NCI-H2107 (cell line): ENCODE measurements at places on chromosomes 3 and 15.

DNA sequence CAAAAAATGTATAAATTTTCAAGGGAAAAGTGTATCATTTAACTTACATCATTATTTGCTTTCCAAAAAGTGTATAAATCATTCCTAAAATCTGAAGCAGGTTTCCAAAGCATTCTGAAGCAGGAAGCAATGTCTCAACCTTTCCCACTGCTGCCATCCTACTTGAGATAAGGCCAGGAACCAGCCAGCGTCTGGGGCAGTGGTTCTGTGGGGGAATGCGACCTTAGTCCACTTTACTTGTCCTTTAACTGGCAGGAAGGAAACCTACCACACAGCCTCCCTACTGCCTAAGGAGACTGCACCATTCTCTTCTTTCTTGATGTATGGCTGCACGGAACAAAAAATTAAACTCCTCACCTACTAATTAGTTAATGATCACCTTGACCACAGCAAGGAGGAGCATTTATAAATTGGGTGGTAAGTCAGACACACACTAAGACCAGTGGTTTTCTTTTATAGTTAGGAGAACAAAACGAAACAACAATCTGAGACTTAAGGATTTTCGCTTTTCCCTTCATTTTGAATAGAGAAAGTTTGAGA, 3.7 kb downstream of the SORD start:
- no peak for DNase-seq

GRCh38 chr3:44047796-44048195, 193.9 kb upstream of the TOPAZ1 start:
- no peak for DNase-seq

GRCh38 chr3:151460774-151461450, at the start of gene IGSF10:
IGSF10 (minus strand) TSS chr3:151461061; CDS start chr3:151458709, 2,352 bp downstream.
- DNase-seq: no peak

GRCh38 chr15:91919014-91919534, 65.6 kb downstream of the SLCO3A1 start:
- DNase-seq: no peak

DNA sequence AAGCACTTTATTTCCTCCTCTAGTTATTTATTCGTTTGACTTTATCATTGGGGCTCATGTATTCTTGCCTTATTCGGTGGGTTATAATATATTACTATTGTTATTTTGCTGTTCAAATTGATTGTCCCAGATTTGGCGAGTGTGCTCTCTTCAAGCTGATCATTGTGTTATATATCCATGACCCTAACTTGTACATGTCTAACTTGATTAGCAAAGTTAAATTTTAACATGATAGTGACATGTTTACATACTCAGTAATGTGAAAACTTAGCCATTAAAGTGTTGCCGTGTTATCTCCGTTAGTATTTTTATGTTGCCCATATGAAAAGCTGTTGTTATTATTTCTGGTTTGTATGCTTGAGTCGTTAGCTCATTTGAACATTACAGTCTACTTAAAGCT, 327.9 kb downstream of the PTPRG start:
- DNase-seq: no peak

DNA sequence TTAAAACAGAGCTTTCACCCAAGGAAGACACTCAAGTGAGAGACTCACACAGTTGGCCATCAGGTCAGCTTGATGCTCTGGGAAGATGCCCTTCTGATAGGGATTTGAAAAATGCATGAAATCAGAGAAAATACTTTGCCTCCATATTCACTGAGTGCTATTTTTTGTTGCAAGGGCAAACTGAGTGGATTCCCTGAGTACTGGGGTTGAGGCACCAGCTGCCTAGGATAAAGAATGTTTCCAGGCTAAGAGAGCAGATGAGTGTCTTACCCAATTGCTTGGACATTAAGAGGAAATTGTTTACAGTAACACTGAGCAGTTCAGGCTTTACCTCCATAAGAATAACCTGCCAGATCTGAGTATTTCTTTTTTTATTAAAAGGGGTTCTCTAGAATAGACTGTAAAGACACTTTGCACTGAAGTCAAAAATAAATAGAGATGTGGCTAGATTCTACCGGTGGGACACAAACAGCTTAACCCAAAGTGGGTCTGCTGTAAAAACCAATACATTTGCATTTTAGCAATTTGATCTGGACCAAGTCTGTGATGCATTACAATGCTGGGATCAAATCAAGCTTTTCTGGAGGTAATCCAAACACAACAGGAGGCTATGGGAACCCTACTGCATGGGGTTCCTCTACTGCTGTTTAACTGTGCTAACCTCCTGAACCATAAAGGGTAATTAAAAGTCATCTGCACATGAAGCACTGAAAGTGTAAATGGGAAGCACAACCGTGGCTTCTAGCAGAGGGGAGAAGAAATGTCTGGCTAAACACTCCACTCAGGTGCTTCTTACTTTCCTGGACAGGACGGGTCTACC, 238.8 kb upstream of the WNT5A start:
- peak; percentile 41 for DNase-seq

DNA sequence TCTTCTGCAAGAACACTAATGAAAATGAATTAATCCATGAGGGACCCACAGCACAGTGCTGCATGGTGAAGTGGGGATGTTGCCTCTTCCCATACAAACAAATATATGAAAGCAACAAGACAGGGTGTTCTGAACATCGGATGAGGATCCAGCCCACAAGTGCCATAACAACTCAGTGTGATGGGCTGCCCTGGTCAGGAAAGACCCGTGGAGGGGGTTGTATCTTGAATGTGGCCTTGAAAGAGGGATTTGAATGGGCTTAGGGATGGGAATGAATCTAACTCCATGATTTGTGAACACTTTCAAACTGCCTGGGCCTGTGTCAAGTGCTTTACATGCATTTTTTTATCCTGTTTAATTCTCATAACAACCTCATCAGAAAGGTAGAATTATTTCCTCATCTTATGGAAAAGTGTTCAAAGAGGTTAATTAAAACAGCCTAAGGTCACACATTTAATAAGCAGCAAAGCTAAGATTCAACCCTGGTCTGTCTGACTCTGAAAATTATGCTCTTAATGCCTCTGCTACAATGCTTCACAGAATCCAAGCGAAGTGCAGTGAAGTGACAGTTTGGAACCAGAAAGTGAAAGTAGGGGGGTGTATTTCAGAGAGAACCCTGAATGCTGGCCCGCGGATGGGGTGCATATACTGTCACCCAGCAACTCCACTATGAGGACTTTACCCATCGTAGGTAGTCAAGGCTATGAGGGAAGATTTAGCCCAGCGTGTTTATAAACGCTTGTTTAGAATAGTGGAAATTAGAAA, 65.6 kb upstream of the HEG1 start:
- no peak for DNase-seq
